ENCODE measurements at places on chromosomes 13 and 19.

- DNase-seq = no peak
Measured at GRCh38 chr13:98873377-98874028, 104.4 kb downstream of the DOCK9 start.

DNA sequence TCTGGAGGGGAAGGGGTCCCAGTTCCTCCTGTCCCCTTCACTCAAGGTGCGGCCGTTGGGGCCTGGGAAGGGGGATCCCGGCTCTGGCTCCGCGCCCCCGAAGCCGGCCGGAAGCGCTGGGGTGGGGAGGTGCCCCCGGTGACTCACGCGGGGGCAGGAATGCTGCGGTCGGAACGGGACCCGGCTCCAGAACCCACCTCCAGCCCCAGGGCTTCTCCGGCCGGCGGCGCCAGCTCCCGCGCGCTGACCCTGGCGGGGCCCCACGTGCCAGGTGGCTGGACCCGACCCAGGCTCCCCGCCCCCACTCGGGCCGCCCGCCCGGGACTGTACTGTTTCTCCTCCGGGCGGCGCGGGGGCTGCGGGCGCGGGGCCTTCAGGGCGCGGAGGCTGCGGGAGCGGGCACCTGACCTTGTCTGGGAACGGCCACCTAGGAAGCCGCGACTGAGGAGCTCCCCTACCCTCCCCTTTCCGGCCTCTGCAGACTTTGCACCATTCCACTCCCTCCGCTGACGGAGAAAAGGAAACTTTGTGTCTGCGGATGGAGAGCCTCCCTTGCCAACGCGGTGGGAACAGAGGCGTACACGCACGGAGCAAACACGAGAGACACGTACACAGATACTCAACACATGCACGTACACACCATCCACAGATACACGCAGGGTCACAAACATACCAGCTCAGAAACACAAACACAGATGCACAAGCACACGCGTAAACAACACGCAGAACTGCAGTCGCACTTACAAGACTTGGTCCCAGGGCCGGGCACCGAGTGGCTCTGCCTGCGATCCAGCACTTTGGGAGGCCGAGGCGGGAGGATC, 7.2 kb downstream of the AXL start:
- peak; percentile 58 for DNase-seq

DNA sequence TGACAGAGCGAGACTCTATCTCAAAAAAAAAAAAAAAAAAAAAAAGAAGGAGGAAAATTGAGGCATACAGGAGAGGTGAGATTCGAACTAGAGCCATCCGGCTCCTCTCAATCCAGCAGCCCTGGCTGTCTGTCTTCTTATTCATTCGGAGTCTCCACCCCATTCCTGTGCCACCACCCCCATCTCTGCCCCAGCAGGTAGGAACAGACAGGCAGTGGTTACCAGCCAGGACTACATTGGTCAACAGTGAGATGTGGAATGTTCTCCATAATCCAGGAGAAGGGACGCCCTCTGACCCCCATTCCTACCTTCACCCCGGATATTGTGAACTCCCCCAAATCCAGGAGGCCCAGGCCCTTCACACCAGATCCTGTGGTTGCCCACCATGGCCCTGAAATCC, 6.6 kb upstream of the S1PR2 start:
- peak; percentile 36 for DNase-seq

DNA sequence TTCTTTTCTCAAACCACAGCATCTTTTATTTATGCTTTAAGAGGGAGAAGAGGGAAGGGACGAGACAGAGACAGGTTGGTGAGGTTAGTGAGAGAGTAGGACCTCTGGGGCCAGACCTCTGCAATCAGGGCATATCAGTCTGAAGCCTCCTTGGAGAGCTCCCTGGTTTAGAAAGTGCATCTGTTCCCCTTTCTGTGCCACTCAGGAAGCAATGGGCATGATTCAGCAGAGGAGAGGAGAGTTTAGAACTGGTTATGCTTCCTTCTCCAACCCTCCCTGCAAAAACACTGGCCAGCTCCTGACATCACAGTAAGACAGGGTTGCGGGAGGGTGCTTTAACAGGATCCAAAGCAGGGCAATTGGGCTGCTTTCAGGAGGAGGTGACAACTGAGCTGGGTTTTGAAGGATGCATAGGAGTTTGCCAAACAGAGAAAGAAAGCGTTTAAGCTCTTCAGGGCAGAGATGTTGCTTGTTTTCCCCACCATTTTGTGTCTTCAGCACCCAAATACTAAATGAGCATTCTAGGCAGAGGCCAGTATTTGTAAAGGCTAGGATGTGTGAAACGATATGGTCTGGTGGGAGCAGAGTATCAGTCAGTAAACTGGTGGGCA, 33.1 kb downstream of the CERS4 start:
- no peak for DNase-seq

- DNase-seq = no peak
Measured at GRCh38 chr13:62176051-62176450, 760.4 kb upstream of the PCDH20 start.

DNA sequence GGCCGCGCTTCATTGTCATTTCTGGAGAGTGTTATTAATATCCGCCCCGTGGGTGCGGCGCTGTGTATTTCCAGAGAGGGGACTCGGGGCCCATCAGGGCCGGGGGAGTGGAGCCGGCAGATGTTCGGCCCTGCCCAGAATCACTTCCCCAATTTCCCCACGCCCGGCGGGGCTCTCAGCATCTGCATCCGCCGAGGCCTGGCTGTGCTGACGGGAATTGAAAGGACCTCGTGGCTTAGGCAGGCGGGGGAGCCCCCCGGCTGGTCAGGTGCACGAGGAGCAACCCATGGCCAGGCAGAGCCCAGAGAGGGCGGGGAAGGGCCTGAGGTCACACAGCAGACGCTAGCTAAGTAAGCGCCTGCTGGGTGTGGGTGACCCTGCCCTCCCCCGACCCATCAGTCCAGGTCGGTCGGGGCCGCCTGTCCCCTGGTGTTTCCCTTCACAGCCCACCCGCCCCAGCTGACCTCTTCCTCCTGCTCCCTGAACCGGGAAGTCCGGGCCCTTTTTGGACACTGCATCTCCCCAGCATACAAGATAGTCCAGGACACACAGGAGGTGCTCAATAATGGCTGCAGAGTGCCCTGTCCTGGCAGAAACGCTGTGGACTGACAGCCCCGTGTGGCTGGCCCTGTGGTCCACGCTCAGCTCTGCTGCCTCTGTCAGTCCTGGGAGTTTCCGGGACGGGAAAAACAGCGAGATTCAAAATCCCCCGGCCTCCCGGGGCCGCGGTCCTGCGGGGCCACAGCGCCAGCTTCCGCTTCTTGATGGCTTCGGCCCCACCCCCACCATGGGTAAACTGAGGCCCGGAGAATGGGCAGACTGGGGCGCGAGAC, 22.1 kb downstream of the ARID3A start:
- no peak for DNase-seq

DNA sequence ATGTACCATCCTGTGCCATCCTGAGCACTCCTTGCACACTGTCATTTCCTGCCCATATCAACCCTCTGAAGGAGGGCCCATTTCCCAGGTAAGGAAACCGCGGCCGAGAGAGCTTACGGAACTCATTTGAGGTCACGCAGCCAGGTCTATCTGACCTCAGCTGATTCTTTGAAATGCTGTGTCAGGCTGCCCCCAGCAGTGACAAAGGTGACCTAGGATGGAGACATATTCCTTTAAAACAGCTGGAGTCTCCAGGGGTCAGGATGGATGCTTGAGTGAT, 42.2 kb upstream of the VSTM2B start:
- no peak for DNase-seq

DNA sequence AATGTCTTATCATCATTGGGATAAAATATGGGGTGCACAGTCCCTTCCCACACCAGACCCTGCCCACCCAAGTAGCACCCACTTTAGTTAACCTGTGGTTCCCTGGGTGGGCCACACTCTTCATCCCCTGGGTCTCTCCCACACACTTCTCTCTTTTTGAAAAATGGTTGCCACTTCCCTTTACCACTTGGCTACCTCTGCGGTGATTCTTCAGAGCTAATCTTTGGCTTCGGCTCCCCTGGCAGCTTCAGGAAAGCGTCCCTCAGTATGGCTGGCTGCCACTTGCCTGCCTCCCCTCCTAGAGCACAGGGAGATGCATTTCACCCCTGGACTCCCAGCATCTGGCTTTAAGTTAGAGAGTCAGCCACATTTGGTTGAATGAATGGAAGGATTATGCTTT, 18.2 kb downstream of the CCNA1 start:
- no peak for DNase-seq

DNA sequence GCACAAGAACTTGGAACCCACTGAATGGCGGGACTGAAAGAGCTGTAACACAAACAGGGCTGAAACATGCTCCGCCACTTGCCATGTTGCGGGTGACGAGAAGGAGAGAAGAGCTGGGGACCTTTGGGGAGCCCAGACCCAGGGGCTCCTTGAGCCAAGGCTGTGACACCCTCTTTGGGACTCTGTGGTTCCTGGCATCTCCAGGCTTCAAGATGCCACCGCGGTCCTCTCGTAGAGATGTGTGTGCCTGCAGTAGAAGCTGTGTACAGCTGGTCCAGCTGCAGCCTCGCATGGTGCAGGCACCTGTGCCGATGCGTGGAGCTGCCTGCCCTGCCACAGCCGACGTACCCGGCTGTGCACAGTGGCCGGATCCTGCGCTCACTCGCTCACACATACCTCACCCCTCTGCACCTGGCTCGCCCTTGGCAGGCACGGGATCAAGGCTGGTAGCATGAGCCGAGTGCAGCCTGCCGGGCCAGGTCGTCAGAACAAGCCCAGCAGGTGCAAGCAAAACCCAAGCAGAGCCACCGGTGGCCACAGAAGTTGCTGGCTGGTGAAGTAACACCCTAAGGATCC, 1385.8 kb downstream of the PCDH9 start:
- DNase-seq = no peak

GRCh38 chr13:54390841-54391240, 1362.2 kb downstream of the OLFM4 start:
- no peak for DNase-seq

DNA sequence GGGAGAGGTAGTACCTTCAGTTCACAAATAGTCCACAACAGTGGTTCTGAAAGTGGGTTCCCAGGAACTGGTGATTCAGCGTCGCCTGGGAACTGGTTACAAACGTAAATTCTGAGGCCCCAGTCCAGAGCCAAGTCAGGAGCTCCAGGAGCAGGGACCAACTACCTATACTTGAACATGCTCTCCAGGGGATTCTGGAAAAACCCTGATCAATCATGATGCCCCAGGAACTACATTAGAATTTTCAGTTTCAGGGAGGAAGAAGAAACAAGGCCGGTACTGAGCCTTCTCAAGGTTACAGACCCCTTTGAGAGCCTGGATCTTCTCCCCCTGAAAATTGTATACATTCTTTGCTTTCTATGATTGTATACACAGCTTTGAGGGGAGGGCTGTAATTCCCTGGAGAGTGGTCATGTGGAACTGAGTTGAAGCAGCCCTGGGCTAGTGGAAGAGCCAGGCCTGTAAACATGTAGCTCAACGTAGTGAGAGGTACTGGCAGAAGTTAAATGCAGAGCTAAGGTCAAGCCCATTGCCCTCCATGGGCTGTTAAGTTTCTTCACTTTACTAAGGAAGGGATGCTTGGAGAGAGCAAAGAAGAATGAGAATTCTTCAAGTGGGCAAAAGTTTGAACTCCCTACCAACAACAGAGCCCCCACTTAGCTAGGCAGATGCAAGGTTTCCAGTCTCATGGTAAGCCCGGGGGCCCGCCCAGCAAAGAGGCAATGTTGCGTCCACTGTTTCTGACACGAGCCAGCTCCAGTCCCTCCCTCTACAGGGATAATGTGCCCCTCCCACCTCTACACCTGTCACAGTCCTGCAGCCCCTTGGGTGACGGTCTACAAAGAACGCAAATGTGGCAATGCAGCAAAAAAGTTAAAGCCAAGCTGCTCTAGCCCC, 17.0 kb downstream of the DOCK9 start:
- DNase-seq = no peak

DNA sequence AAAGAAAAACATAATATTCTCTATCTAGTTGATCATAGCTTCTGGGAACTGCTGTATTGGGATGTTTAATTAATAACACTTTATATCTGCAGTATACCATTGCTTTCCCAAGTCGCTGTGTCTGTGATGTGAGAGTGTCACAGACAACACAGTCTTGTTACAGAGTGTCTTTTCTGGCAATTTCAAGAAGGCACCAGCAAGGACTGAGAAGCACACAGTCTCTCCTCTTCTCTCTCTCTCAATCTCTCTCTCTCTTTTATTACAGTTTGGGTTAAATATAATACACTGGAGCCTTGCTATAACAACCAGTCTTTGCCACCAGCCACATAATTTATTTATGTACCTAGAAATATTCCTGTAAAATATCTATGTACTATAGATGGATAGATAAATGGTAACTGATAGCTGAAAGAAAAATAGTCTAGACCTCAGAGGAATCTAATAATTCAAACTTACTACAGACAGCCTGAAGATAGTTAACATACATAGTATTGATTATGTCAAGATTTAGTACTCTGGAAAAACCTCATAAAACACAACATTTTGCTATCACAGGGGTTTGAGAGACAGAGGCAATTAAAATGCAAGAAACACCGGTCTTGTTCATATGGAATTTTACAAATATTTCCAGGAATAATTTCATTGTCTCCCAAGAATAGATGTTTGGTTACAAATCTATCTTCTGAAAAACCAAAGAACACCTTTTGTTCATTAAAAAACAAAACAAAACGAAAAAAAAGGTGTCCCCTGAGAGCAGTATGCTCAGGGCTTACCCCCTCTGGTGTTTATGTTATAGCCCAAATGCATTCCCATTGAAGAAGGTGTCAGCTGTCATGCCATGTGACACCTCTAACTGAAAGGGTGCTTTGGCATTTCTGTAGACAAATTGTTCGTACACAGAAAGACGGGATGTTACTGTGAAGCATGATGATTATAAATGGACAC, 507.8 kb downstream of the TBC1D4 start:
- no peak for DNase-seq

DNA sequence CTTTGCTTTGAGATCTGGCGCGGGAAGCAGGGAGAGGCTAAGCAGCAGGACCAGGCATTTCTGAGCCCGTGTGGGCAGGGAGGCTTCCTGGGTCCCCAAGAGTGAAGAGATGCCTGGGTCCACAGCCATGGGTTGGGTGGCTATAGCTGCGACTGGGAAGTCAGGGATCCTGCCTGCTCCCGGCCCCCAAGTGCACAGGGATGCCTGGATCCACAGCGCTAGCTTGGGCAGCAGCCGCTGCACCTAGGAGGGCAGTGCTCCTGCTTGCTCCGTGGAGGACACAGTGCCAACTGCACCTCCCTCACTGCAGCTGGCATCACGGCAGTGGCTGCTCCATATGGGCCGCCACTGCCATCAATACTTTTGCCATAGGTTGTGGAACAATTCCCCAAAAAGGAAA, 384.7 kb downstream of the PCDH9 start:
- DNase-seq = no peak

DNA sequence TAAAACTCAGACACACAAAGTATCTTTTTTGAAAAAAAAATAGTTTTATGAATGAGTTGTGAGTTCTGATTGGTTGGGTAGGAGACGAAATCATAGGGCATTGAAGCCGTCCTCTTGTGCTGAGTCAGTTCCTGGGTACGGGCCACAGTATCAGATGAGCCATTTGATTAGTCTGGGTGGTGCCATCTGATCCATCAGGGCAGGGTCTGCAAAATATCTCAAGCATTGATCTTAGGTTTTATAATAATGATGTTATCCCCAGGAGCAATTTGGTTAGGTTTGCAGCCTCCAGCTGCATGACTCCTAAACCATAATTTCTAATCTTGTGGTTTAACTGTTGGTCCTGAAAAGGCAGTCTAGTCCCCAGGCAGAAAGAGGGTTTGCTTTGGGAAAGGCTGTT, 1310.6 kb downstream of the SLITRK1 start:
- DNase-seq = no peak

Measured in muscle of arm (tissue), 14 donors.